Type B pancreatic cell (in vitro differentiated cells): ENCODE measurements at places on chromosomes 7 and 10. TPM values are rescaled to one million over a fixed set of nuclear protein-coding genes. Genes with fewer than 3 reads are reported as not detected.

The IL6 gene
- total RNA-seq, result 1.8 TPM in 1 of 2 replicates, not detected in the other

The AOAH gene
- 0.21 and 0.92 TPM in 2 replicates for total RNA-seq

The LRRD1 gene
- total RNA-seq, result 0.19 TPM in 1 of 2 replicates, not detected in the other

The HERC4 gene
- total RNA-seq, result 37.2 and 50.5 TPM in 2 replicates

The HYAL4 gene
- total RNA-seq, result 0.21 TPM in 1 of 2 replicates, not detected in the other

The FLNC gene
- total RNA-seq, result 20.3 and 54.0 TPM in 2 replicates

The KLF6 gene
- total RNA-seq, result 117 and 269 TPM in 2 replicates

The SHH gene
- total RNA-seq, result 24.9 and 28.3 TPM in 2 replicates

The ASZ1 gene
- not detected in 2 replicates for total RNA-seq

The SPDYE8 gene
- not detected in 2 replicates for total RNA-seq

DNA sequence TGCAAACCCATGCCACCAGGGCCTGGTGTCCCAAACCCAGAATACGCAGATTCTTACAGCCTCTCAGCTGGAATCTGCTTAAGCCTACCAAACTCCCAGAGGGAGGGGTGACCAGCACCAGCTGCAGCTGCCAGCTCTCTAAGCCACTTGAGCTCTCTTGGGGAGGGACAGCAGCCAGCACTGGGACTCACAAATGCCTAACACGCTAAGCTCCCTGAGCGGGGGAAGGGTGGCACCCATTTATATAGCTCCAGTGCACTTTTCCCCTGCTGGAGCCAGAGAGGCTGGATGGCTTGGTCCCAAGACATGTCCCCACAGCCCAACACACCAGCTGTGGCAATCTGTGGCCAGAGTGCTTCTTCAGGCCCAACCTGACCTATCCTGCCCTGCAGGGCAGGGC, 326.8 kb upstream of the NRG3 start:
- H3K4me1 ChIP-seq, result no peaks in the 10 kb centered on the region
- no peak for DNase-seq
- H3K36me3 ChIP-seq, result no peaks in the 10 kb centered on the region
- no peaks in the 10 kb centered on the region for H3K27me3 ChIP-seq
- H3K4me3 ChIP-seq, result no peak overlapping the region

DNA sequence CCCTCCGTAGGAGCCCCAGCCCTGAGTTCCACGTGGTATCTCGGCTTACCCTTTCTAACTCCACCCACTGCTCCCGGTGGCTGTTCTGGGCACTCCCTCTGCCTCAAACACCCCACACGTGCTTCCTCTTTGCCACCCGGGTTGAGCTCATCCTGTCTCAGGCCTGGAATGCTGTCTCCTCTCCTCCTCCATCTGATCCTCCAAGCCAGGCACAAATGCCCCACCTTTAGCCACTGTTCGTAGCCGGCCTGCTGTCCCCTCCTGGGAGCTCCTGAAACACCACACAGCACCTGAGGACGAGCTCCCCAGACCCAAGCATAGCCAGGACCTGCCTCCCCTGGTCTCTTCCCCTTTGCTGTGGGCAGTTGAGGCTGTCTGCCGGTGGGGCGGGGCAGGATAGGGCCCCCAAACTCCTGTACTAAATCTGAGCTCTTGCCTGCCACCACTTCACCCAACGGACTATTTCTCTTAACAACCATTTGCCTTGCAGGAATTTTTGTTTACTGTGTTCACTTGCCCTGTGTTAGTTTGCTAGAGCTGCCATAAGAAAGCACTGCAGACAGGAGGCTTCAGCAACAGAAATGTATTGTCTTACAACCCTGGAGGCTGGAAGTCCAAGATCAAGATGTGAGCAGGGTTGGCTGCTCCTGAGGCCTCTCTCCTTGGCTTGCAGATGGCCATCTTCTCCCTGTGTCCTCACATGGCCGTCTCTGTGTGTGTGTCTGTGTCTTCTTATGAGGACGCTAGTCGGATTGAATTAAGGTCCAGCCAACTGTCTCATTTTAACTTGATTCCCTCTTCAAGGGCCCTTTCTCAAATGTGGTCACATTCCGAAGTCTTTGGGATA, 58.3 kb upstream of the SHH start:
- H3K4me3 ChIP-seq, result no peak overlapping the region
- no peak for DNase-seq
- H3K27ac ChIP-seq, result no peak overlapping the region
- H3K4me1 ChIP-seq, result no peaks in the 10 kb centered on the region
- peaks cover 5% of the 10 kb centered on the region for H3K27me3 ChIP-seq

GRCh38 chr10:30500963-30501504, 67.0 kb downstream of the MAP3K8 start:
- no peaks in the 10 kb centered on the region for H3K36me3 ChIP-seq
- DNase-seq, result no peak
- H3K4me1 ChIP-seq, result no peaks in the 10 kb centered on the region
- H3K4me3 ChIP-seq, result no peak overlapping the region
- no peak overlapping the region for H3K27ac ChIP-seq
- H3K27me3 ChIP-seq, result no peaks in the 10 kb centered on the region

- H3K4me3 ChIP-seq, result no peak overlapping the region
- no peak for DNase-seq
- peaks cover 14% of the 10 kb centered on the region for H3K4me1 ChIP-seq
- H3K27ac ChIP-seq, result no peak overlapping the region
- H3K36me3 ChIP-seq, result no peaks in the 10 kb centered on the region
These were observed 57.5 kb upstream of the CREB5 start for GRCh38 chr7:28354601-28355402.

DNA sequence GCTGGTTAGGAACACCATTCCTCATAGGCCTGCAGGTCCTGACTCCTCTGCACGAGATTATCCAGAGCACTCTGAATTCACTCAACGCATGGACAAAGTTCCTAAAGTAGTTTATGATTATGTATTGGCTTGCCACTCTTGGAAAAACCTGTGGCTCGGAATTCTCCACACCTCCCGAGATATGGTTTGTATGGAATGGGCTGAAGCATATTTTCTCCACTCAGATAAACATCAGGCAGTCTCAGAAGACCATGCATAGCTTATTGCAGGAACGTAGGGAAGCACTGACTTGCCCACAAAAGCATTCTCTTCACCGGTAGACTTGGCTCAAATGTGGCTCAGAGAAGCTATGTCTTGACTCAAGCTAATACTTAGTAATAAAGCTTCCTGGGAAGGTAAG, 338.6 kb upstream of the NFE2L3 start:
- no peak for DNase-seq
- no peaks in the 10 kb centered on the region for H3K36me3 ChIP-seq
- H3K27me3 ChIP-seq, result peaks cover 43% of the 10 kb centered on the region
- H3K27ac ChIP-seq, result no peak overlapping the region
- no peaks in the 10 kb centered on the region for H3K4me1 ChIP-seq
- H3K4me3 ChIP-seq, result no peak overlapping the region

- H3K27me3 ChIP-seq, result peaks cover 21% of the 10 kb centered on the region
- peak overlapping the region; percentile 62 for H3K27ac ChIP-seq
- DNase-seq, result no peak
These were observed 48.8 kb upstream of the SMNDC1 start for GRCh38 chr10:110353244-110354119.

DNA sequence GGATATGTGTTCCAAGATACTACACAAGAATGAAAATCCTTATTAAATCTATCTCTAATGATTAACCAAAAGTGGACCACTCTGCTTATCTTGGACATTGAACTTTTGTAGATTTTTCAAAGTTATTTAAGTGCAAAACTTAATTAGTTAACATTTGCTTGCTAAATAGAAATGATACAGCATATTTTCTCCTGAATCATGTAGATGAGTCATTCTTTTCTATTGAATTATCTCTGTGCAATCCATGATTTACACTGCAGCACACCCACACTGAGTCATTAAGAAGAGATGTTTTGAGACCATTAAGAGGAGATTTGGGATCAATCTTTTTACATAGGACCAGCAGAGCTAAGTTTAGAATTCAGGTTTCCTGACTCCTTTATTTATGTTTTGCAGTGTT, 6.6 kb upstream of the ABCC2 start:
- H3K27ac ChIP-seq, result peak overlapping the region; percentile 19
- H3K27me3 ChIP-seq, result no peaks in the 10 kb centered on the region
- no peaks in the 10 kb centered on the region for H3K36me3 ChIP-seq
- DNase-seq, result no peak
- H3K4me3 ChIP-seq, result peak overlapping the region; percentile 6
- peaks cover 20% of the 10 kb centered on the region for H3K4me1 ChIP-seq

GRCh38 chr10:35092851-35093250, 2.7 kb upstream of the CUL2 start:
- H3K36me3 ChIP-seq, result peaks cover 3% of the 10 kb centered on the region
- H3K4me1 ChIP-seq, result peaks cover 9% of the 10 kb centered on the region
- no peak for DNase-seq
- H3K4me3 ChIP-seq, result no peak overlapping the region
- H3K27me3 ChIP-seq, result peaks cover 12% of the 10 kb centered on the region
- H3K27ac ChIP-seq, result no peak overlapping the region

GRCh38 chr10:97718659-97719142, 5.2 kb downstream of the MARVELD1 start:
- H3K4me1 ChIP-seq, result peaks cover 22% of the 10 kb centered on the region
- DNase-seq, result no peak
- H3K27me3 ChIP-seq, result peaks cover 3% of the 10 kb centered on the region
- H3K36me3 ChIP-seq, result peaks cover 11% of the 10 kb centered on the region
- peak overlapping the region; percentile 81 for H3K27ac ChIP-seq

DNA sequence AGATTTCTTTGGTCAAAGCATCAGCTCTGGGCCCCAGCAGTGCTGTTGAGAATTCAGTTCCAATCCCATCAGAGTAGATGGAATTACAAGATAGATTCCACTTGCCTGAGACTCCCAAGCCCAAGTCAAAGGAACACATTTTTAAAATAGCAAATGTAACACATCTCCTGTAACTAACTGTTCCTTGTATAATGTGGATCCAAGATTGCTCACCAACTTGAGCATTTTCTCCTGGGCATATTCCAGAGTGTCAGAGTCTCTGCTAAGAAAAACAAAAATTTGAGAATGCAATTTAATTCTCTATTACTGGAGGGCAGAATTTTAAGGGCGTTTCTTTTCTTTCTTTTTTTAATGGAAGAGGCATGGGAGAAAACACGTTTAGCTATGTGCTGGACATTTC, 136.7 kb downstream of the NEBL start:
- H3K27me3 ChIP-seq, result no peaks in the 10 kb centered on the region
- DNase-seq, result no peak
- H3K36me3 ChIP-seq, result no peaks in the 10 kb centered on the region
- H3K4me1 ChIP-seq, result peaks cover 4% of the 10 kb centered on the region
- H3K4me3 ChIP-seq, result no peak overlapping the region

DNA sequence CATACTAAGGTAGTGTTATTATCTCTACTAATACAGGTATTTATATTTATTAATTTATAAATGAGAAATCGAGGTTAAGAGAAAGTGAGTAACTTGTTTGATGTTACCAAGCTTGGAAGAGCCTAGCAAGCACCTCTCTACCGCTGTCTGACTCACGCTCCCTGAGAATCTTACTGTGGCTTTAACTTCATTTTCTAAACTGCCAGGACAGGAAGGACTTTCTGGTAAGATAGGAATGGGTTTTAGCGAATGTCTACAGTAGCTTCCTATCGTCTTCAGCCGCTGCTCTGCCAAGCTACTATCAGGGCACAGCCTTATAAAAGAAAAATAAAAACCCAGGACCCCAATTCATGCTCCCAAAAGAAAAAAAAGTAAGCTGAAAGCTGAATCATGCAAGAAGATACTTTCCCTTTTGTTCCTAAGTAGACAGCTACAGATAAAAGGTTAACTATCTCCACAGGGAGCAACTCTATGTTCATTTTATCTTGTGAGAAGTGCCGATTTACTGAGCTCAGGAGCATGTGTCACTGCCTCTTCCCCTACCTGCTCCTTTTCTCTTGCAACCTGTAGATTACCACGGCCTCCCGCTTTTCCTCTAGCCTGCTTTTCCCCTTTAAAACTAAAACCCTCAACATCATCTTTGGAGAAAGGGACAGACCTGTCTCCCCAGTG, 60.2 kb downstream of the THNSL1 start:
- no peak for DNase-seq
- H3K4me1 ChIP-seq, result peaks cover 10% of the 10 kb centered on the region
- no peak overlapping the region for H3K27ac ChIP-seq
- H3K4me3 ChIP-seq, result no peak overlapping the region
- H3K36me3 ChIP-seq, result no peaks in the 10 kb centered on the region

GRCh38 chr10:129942391-129942790, 21.7 kb downstream of the EBF3 start:
- no peaks in the 10 kb centered on the region for H3K36me3 ChIP-seq
- H3K4me3 ChIP-seq, result no peak overlapping the region
- no peak for DNase-seq
- peaks cover 48% of the 10 kb centered on the region for H3K27me3 ChIP-seq
- no peak overlapping the region for H3K27ac ChIP-seq

- peak overlapping the region; percentile 42 for H3K27ac ChIP-seq
- peaks cover 29% of the 10 kb centered on the region for H3K36me3 ChIP-seq
- H3K4me3 ChIP-seq, result no peak overlapping the region
- peaks cover 33% of the 10 kb centered on the region for H3K4me1 ChIP-seq
These were observed 108.0 kb downstream of the DOCK1 start for GRCh38 chr10:127013211-127013656.

DNA sequence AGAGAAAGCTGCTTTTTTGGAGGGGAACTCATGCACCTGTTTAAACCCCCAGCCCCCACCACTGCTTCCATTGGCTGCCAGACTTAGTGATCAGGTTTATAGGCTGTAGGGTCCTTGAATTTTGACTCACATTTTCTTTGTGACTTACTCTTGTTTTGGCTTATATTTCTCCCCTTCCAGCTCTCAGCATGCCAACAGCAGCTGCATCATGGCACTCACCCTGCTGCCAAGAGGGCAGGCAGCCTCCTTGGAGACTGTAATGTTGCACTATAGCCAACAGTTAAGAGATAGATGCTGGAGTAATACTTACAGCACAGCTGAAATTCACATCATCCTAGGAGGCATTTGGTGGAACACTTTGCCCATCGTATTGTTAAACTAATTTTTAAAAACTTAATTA, 98.0 kb upstream of the GLCCI1 start:
- H3K27me3 ChIP-seq, result no peaks in the 10 kb centered on the region
- H3K4me3 ChIP-seq, result no peak overlapping the region
- H3K36me3 ChIP-seq, result peaks cover 5% of the 10 kb centered on the region
- H3K27ac ChIP-seq, result no peak overlapping the region
- no peak for DNase-seq
- H3K4me1 ChIP-seq, result no peaks in the 10 kb centered on the region
